ENCODE measurements at places on chromosomes 4 and X.

DNA sequence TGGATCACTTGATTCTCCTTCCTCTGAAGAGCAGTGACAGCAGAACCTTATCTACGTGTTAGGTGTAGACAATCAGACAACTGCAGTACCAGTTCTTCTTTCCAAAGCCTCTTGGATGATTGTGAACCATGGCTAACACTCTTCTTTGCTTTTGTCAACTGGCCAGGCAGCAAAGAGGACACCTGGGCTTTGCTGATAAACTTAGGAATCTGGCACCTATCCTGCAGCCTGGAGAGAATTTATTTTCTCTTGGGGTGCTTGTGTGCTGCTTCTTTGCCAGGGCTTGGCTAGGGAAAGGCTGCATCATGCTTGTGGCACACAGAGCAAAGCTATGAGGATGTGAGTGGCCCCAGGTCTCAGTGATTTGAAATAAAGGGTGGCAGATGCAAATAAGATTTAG lies 77.4 kb downstream of the ANAPC4 start:
- DNase-seq, result no peak

DNA sequence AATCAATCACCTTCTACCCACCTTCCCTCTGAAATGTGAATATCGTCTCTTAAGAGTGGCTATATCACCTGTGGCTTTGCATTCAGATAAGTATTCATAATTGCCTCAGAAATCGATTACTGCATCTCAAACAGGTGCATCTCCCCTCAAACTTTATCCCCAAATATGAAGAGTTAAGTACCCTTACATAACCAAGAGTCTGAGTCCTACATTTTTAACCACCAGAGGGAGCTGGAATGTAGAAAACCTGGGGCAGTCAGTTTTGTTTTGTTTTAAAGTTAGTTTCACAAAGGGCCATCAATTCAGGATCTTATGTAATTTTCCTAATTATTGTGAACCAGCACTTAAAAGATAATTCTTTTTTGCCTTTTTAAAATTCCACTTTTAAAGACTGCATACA lies 5.7 kb downstream of the TCEANC start:
- peak; percentile 42 for DNase-seq

DNA sequence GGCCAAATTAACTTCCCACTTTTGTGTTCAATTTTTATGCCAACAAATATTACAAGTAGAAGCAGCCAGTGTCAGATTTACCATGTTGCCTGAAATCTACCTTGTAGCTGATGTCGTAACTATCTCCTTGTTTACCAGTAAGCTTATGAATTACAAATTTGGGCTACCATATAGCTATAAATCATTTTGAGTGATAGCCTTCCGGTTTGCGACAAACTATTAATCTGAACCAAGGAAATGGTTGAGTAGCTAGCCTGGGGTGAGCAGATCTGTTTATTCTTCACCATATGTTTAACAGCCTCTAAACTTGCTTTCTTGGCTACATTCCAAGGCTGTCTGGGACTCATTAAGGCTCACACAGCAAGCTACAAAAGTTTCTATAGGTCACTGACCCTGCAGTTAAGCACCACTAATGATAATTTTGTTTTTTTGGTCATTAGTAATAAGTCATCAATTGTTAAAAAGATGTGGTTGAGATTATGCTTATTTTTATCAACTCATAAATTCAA lies 218.7 kb upstream of the SPOCK3 start:
- DNase-seq, result peak; percentile 1

DNA sequence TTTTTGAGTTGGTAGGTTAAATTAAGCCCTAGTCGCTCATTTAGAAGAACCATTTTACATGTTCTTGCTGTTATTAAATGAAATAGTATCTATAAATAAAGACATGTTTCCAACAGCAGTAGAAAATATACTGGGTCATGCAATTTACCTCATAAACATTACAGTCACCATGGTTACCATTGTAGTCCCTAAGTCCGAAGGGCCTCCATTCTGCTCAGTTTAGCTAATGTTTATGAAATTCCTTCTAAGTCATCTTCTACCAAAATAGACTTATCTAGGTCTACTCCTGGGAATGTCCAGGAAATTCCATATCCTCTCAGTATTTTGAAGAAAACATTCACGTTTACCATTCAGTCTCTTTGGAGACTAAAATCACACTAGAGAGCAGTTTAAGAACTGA lies 292.5 kb upstream of the DCAF8L1 start:
- no peak for DNase-seq

DNA sequence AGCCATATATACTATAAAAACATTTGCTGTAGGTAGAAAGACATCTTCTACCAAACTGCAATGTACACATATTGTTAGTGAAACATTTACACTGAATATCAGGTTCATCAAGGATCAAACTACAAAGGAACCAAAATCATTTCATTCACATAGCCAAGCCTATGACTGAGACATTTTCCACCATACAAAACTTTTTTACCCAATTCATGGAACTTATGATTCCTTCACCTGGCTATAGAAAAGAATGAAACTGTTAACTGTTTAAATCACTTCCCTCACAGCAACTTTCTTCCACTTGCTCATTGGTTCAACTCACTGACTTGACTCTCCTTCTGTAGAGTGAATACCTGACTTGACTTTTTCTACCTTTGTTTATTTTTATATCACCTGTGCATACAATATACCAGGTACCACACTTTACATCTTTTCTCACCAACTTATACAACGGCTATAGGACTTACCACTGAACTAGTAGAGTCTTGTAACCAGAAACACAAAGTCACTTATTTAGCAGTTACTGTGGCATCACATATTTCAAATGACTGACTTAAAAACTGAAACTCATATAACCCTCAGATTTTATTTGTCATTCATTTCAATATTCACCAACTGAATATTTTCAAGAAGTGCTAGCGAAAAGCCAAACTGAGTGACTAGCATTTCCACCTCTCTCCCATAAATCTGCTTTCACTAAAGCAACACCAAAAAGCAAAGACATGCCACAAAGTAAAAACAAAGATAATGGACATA lies 30.9 kb downstream of the CAMK2D start:
- DNase-seq, result no peak

- DNase-seq, result no peak
These were observed 86.2 kb upstream of the PCDH10 start for GRCh38 chr4:133062851-133063250.

- DNase-seq, result no peak
These were observed 126.9 kb downstream of the CPZ start for GRCh38 chr4:8719421-8719820.

All from EL (cell line).